ENCODE measurements at places on chromosomes 5 and 9. TPM values are rescaled to one million over a fixed set of nuclear protein-coding genes. Genes with fewer than 3 reads are reported as not detected.
A peak's percentile ranks its signal among the peaks of the same experiment; 100 is the strongest.

- H3K27me3 ChIP-seq, result no peaks in the 10 kb centered on the region
- no peaks in the 10 kb centered on the region for H3K4me1 ChIP-seq
- DNase-seq, result no peak
- no peak overlapping the region for H3K27ac ChIP-seq
- no peaks in the 10 kb centered on the region for H3K36me3 ChIP-seq
Measured at GRCh38 chr9:83280268-83280667, 217.3 kb upstream of the RASEF start.

DNA sequence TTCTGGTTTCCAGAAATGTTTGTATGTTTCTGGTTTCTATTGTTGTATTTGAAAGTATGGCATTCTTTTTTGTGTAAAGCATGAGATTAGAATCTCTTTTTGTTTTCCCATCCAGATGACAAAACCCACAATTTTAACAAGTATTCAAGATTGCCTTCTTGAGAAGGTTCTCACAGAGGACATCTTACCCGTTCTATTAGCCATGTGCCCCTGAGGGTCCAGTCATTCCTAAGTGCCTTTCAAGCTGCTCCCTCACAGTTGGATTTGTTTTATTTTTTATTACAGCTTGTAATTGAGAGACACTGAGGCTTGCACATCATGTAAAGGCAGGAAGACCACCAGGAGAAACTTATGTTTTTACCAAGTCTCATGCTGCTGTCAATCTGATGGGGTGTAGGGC, 19.3 kb upstream of the LOX start:
- H3K36me3 ChIP-seq, result no peaks in the 10 kb centered on the region
- H3K4me3 ChIP-seq, result no peak overlapping the region
- H3K27me3 ChIP-seq, result no peaks in the 10 kb centered on the region
- H3K27ac ChIP-seq, result no peak overlapping the region

Gene POLE3
- 49.1 TPM for total RNA-seq

Gene PPIC
- 9.0 TPM for total RNA-seq

- no peak overlapping the region for H3K27ac ChIP-seq
- H3K36me3 ChIP-seq, result no peaks in the 10 kb centered on the region
- no peak for DNase-seq
- no peaks in the 10 kb centered on the region for H3K4me1 ChIP-seq
Measured at GRCh38 chr9:127707766-127708165, 978 bp downstream of the CFAP157 start.

GRCh38 chr5:18944771-18945170, 1043.2 kb downstream of the CDH18 start:
- DNase-seq, result no peak
- H3K4me3 ChIP-seq, result no peak overlapping the region
- H3K4me1 ChIP-seq, result no peaks in the 10 kb centered on the region
- H3K27me3 ChIP-seq, result no peaks in the 10 kb centered on the region
- no peaks in the 10 kb centered on the region for H3K36me3 ChIP-seq

Gene ZNG1C
- total RNA-seq, result 13.3 TPM

- no peaks in the 10 kb centered on the region for H3K36me3 ChIP-seq
- no peak overlapping the region for H3K4me3 ChIP-seq
- H3K4me1 ChIP-seq, result peaks cover 9% of the 10 kb centered on the region
Measured at GRCh38 chr5:177376107-177376506, 8.1 kb upstream of the SLC34A1 start.

Gene BTNL8
- total RNA-seq, result 0.48 TPM

Gene PCDH12
- total RNA-seq, result 0.17 TPM

- no peaks in the 10 kb centered on the region for H3K27me3 ChIP-seq
- no peak for DNase-seq
Measured at GRCh38 chr5:85990998-85991397, 626.7 kb upstream of the COX7C start.

Gene PCDHA13
- 1.1 TPM for total RNA-seq

GRCh38 chr5:139295346-139296057, 2.0 kb downstream of the MATR3 start:
- H3K4me1 ChIP-seq, result no peaks in the 10 kb centered on the region
- 0 out of 2 replicates have a peak, but pooled peaks cover 3% of the 10 kb centered on the region for H3K36me3 ChIP-seq
- no peak overlapping the region for H3K27ac ChIP-seq
- no peaks in the 10 kb centered on the region for H3K27me3 ChIP-seq
- no peak for DNase-seq

Gene IL9
- not detected for total RNA-seq

GRCh38 chr9:13791816-13792215, 512.3 kb upstream of the MPDZ start:
- no peak overlapping the region for H3K27ac ChIP-seq
- DNase-seq, result no peak
- no peaks in the 10 kb centered on the region for H3K27me3 ChIP-seq
- H3K4me1 ChIP-seq, result no peaks in the 10 kb centered on the region
- H3K4me3 ChIP-seq, result no peak overlapping the region

- no peak overlapping the region for H3K27ac ChIP-seq
- no peak overlapping the region for H3K4me3 ChIP-seq
- H3K4me1 ChIP-seq, result peaks cover 2% of the 10 kb centered on the region
- H3K36me3 ChIP-seq, result no peaks in the 10 kb centered on the region
- no peak for DNase-seq
- no peaks in the 10 kb centered on the region for H3K27me3 ChIP-seq
Measured at GRCh38 chr5:115096034-115096769, 73.5 kb downstream of the TRIM36 start.

Gene SPRY4
- total RNA-seq, result 113 TPM

DNA sequence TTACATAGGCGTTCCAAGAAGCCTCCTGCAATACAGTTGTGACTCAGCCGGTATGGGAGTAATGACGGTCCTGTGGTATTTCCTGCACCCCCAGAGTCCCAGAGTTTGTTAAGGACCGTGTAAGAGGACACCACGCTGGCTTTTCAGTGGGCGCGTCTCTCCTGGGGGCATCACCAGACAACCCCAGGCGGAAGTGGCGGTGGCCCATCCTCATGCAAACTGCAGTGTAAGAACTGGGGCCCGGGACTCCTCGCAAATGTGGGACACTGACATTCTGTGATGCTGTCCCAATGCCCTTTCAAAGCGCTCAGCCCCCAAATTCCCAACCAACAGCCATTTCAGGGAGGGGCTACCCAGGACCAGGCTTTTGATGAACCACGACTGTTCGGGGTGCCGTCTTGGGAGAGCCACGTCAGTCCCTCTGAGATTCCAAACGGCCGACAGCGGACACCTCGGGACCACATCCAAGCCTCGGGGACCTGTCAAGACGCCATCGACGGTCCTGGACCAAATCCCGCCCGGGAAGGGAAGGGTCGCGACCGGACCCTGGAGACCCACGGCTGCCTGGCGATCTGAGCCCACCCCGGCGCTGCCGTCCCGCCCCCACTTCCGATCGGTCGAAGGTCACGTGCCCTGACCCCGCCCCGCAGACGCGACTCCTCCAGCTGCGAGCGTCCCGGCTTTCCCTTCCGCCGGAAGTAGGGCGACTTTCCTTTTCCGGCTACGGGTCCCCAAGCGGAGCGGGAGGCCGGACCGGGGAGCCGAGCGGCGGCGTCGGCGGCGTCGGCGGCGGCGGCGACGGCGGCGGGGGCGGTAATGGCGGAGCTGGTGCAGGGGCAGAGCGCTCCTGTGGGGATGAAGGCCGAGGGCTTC, at the start of gene FUBP3:
Gene FUBP3, plus strand, starts transcription at position 713 of the 873 bp plus-strand sequence. Its CDS starts 104 bp downstream, at position 817.
- no peaks in the 10 kb centered on the region for H3K4me1 ChIP-seq
- peak; percentile 54 for DNase-seq
- H3K27ac ChIP-seq, result peak within 1 kb of the TSS; percentile 82
- peak within 1 kb of the TSS; percentile 86 for H3K4me3 ChIP-seq
- H3K27me3 ChIP-seq, result no peaks in the 10 kb centered on the region
- 0 out of 2 replicates have a peak, but pooled peaks cover 9% of the 10 kb centered on the region for H3K36me3 ChIP-seq

GRCh38 chr5:77083088-77083487, 4.0 kb downstream of the ZBED3 start:
- H3K36me3 ChIP-seq, result no peaks in the 10 kb centered on the region
- no peaks in the 10 kb centered on the region for H3K27me3 ChIP-seq
- no peak overlapping the region for H3K4me3 ChIP-seq
- no peak for DNase-seq
- H3K27ac ChIP-seq, result no peak overlapping the region

DNA sequence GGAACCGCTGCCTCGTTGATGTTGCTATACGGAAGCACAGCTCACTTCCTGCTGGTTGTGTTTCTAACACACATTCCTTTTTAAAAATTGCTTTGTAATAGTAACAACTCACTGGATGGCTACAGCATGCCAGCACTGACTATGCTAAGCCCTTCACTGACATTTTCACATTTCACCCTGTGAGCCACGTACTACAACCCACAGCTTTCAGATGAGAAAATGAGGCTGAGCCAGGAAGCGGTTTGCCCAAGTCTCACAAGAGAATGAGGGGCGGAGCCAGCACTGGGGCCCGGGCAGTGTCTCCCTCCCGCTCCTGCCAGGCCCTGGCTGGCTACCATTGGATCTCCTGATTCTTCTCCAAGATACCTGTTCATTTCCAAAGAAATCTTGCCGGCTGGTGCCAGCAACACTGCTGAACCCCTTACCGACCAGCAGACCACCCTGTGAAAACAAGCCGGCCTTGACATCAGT, 38.3 kb downstream of the FAM78A start:
- DNase-seq, result peak; percentile 79
- no peak overlapping the region for H3K27ac ChIP-seq
- no peaks in the 10 kb centered on the region for H3K36me3 ChIP-seq
- no peak overlapping the region for H3K4me3 ChIP-seq
- peaks cover 20% of the 10 kb centered on the region for H3K4me1 ChIP-seq

DNA sequence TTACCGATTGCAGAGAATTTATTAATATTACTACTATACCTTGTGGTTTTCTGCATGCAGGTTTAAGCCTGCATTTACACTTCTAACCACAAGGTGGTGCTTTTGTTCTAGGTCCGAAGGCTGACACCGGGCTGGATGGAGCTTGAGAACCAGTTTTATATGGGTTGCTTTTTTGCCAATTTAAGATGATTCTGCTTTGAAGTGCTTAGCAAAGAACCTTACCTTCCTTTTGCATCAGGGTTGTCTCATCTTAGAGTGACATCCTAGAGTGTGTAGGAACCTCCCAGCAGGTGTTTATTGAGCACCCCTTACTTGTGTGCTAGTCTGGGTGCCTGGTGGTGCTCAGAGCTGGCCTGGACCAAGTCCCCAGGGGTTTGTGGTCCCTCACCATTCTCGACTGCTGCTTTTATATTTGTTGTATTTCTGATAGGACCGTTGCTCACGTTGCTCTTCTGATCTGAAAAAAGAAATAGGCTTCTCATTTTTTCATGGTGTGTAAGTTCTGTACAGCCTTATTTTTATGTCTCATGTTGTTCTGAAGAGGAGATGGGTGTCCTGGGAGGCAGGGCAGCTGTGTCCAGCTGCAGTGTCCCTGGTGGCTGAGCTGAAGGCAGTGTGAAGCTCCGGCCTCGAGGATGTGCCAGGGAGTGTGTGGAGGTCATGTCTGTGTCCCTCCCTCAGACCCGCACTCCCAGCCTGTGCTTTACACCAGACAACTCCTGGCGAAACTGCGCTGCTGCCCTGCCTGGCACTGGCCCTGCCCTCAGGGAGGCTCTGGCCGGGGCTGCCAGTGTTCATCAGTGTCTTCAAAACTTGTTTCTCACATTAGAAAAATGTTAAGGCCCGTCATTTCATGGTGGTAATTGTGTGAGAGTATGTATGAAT, 54.3 kb downstream of the EHMT1 start:
- no peak overlapping the region for H3K27ac ChIP-seq
- H3K27me3 ChIP-seq, result no peaks in the 10 kb centered on the region
- H3K36me3 ChIP-seq, result no peaks in the 10 kb centered on the region
- no peak overlapping the region for H3K4me3 ChIP-seq
- peaks cover 46% of the 10 kb centered on the region for H3K4me1 ChIP-seq

Gene PLAC8L1
- total RNA-seq, result 0.92 TPM

Gene LHX3
- not detected for total RNA-seq

DNA sequence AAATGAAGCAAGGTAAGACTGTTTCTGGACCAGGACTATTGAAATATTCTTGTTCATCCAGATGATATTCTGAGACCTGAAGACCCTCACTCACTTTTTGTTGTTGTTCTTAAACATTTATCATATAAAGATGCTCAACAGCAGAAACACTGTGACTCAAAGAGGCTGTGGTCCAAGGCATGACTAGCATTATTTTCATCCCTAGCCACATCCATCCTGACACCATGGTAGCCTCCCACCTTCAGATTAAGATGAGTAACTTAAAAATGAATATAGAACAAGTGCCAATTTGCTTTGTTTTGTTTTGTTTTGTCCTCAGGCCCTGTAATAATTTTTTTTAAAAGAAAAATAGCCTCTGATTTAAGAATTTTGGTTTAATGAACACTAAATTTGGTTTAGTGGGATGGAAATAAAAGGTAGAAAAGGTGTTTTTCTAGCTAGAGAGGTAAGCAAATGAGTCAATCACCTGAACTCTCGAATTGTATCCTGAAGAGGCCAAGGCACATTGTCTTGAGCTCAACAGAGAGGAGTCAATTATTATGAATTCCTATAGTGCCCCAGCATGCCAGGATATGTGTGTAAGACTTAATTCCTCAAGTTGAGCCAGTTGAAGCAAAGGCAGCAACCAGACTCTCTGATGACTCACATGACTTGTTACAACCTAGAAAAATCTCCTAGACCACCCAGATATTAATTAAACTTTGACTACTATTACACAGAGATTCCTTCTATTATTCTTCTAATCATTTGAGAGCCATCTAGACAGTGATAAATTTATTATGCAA, 380.1 kb upstream of the TUSC1 start:
- H3K36me3 ChIP-seq, result no peaks in the 10 kb centered on the region
- H3K27ac ChIP-seq, result no peak overlapping the region
- H3K4me1 ChIP-seq, result peaks cover 4% of the 10 kb centered on the region

Gene IFNA2
- not detected for total RNA-seq

GRCh38 chr9:78239506-78239905, 3.6 kb downstream of the CEP78 start:
- peaks cover 17% of the 10 kb centered on the region for H3K36me3 ChIP-seq
- H3K4me3 ChIP-seq, result no peak overlapping the region
- no peaks in the 10 kb centered on the region for H3K27me3 ChIP-seq
- no peak for DNase-seq
- no peak overlapping the region for H3K27ac ChIP-seq

DNA sequence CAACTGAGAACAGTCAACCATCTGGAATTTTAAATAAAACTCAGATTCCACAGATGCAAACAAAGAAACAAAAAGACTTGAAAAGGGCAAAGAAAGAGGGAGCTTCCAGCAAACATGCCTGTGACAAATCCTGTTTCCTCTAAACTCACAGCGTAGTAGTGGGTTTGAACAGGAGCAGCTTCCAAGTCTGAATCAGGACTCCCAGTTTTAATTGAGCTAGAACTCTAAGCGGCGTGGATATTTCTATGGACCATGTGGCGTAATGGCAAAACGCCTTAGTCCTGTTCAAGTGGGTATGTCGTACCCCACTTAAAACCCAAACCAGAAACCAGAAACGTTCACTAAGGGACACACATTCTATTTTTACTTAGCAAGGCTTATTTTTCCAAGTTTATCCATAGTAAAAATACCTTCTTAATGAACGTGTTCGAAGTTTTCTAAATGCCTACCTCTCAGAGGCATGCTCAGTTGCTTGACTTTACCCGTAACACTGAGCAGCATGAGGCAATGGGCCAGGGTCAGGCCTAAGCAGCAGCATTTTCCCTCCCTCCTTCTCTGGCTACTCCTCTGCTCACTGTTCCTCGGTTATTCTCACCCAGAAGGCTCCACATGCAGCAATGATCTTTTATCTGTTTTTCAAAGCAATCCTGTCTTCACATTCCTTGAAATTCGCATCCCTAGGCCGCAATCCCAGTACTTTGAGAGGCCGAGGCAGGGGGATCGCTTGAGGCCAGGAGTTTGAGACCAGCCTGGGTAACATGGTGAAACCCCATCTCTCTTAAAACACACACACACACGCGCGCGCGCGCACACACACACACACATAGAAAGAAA, 77.9 kb downstream of the FNBP1 start:
- DNase-seq, result no peak
- H3K4me3 ChIP-seq, result no peak overlapping the region
- H3K27ac ChIP-seq, result peak overlapping the region; percentile 50
- H3K36me3 ChIP-seq, result no peaks in the 10 kb centered on the region
- H3K27me3 ChIP-seq, result no peaks in the 10 kb centered on the region

GRCh38 chr5:143314659-143315058, 88.8 kb downstream of the NR3C1 start:
- no peak overlapping the region for H3K4me3 ChIP-seq
- H3K36me3 ChIP-seq, result no peaks in the 10 kb centered on the region
- H3K27ac ChIP-seq, result no peak overlapping the region
- no peak for DNase-seq
- no peaks in the 10 kb centered on the region for H3K27me3 ChIP-seq

Data from H1 (cell line).